Activated CD4-positive, alpha-beta T cell treated with anti-CD3 and anti-CD28 coated beads, Interleukin-2, amount 50 U/mL, for 16 hours (primary cell): ENCODE measurements at places on chromosomes 11 and 22.

GRCh38 chr11:100830978-100831732 is 144.1 kb downstream of the ARHGAP42 start:
- no peak for DNase-seq

- DNase-seq: no peak
These were observed 31.0 kb downstream of the FBLN1 start for GRCh38 chr22:45533703-45534102.

GRCh38 chr11:1557904-1558774 is 13.9 kb downstream of the DUSP8 start:
- DNase-seq: no peak

GRCh38 chr11:103546236-103546635 is 437.0 kb downstream of the DYNC2H1 start:
- DNase-seq: no peak

DNA sequence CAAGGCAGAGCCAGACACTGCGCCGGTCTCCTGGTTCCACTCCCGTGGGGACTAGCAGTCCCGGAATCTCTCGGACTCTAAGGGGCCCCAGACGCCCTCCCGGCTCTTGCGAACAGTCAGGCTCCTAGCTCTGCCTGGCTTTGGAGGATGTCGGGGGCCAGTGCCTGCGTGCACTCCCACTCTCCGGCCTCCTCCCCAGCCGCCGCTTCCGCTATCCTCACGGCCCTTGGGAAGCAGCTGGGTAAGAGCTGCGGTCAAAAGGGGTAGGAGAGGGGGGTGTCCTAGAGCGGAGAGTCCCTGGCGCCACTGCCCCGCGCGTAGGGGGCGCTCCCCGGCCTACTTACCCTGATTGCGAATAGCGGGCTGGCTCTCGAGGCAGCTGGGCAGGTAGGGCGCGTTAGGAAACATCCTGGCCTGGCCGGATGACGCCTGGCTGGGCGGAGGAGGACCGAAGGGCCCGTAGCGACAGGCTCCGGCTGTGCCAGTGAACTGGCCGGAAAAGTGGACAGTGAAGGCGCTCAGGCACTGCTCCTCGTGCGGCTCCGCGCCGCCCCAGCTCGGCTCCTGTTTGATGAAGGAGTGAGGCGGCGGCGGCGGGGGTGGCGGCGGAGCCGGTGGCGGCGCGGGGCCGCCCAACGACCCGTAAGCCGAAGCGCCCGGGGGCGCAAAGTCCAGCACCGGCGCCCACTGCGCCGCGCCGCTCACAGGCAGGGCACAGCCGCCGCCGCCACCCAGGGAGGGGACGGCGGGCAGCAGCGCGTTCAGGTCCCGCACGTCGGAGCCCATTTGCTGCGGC is 785 bp downstream of the WT1 start:
- DNase-seq: no peak

DNA sequence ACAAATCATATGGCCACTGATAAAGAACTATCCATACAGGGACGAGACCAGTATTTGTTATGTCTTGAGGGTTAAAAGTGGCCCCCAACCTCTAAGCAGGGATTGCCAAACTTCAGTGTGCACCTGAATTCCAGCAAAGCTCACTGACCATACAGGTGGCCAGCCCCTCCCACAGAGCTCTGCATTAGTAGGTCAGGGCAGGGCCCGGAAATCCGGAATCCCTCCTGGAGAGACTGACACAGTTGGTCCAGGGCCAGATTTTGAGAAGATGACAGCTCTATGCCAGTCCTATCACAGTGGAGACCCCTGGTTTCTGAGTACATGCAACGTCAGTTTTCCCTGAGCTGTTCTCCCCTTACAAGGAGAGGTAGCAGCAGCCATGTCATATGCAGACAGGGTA is 20.8 kb downstream of the VPS37C start:
- no peak for DNase-seq

DNA sequence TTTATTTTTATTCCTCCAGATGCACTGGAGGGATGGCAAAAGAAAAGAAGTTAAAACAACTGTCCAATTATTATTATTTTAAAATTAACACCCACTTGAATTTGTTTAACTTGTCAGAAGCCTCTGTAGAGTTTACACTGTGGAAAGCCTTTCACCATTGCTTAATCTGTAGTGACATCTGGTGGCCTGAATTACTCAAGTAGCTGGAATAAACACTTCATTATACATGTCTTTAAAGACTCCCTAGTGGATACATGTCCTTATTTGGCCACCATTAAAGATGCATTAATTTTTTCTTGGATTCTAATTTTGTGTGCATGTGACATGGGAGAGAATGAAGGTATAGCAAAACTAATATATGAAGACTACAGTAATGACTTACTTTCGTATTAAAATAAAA is 1496.5 kb downstream of the FAM181B start:
- DNase-seq: peak; percentile 3

DNA sequence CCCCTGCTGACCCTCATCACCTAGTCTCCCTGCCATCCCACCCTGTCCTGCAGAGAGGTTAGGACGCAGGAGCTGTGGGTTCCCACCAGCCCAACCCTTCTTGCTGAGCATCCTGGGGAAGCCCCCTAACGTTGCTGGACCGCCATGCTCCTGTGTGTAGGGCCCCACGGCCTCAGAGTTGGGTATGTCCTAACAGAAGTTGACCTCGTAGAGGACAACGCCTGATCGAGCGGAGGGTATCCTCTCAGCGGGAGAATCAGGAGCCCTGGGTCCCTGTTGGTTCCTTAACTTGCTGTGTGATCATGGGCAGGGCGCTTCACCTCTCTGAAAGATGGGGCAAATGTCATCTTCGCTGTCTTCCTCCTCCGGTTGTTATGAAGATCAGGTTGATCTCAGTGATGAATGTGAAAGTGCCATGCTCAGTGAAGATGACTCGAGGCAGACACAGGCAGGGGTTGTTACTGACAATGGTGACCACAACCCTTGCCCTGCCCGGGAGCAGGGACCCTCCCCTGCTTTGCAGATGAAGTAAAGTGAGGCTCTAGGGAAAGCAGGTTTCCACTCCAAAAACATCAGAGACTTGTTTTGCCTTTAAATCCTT is 19.3 kb upstream of the CD5 start:
- peak; percentile 62 for DNase-seq

GRCh38 chr11:27471589-27472397 is 797 bp downstream of the LGR4 start:
- no peak for DNase-seq

GRCh38 chr11:57597916-57598830 is 688 bp downstream of the SERPING1 start:
- DNase-seq: no peak

GRCh38 chr22:38843201-38843656 is 599 bp downstream of the NPTXR start:
- DNase-seq: peak; percentile 58
